ENCODE measurements at places on chromosomes 6 and 20. TPM values are rescaled to one million over a fixed set of nuclear protein-coding genes. Genes with fewer than 3 reads are reported as not detected.
A peak's percentile ranks its signal among the peaks of the same experiment; 100 is the strongest.

GPX5 gene
- 0.30 TPM for total RNA-seq

OVOL2 gene
- 0.24 TPM for total RNA-seq

DNA sequence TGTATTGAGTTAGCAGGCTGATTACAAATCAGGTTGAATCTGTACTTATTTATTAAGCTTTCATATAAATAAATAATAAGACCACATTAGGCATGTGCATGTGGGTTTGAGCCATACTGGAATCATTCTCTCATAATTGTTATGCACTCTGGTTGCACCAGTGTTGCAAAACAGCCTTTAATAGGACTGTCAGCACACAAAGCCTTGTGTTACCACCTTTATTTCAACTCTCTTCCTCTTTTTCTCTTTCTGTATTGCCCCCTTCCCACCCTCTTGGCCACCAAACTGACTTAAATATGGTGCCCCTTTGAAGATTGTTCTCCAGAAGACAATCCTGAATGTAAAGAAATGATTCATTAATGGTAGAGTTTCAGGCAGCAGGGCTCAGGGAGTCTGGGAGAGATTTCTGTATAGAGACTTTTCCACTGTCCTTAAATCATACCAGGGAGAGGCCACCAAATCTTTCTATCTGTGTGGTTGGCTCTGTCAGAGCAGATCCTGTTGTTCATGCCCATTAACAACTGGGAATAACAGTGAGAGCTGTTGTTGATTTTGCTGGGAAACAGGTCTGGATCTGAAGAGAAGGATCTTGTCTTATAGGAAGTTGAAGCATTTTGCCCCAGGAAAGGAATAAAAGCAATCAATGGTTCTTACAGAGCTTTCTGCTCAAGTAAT lies 131.6 kb upstream of the SOX4 start:
- DNase-seq = no peak

TTLL9 gene
- total RNA-seq = not detected

- DNase-seq = peak; percentile 63
Observed at GRCh38 chr20:39885975-39886649, 802.9 kb downstream of the MAFB start.

ANGPT4 gene
- total RNA-seq = 0.80 TPM

EBF4 gene
- 24.2 TPM for total RNA-seq

DNA sequence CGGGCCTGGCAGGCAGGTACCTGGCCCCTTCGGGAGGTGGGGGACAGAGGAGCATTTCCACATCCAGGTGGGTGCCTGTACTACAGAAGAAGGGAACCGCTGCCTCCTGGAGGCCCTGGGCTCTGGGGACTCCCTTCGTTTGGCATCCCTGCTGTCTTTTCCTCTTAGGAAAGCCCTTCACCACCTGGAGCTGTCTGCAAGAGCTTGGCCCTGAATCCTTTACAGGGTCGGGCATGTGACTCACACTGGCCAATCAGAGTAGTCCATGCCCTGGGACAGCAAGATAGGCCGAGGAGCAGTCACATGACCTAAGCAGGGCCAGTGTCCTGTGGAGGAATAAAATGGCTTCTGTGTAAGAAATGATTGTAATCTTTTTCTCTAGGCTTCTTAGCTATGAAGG lies 224.9 kb downstream of the ANKRD60 start:
- DNase-seq = no peak

GRCh38 chr6:115894426-115894992 lies 166.2 kb downstream of the FRK start:
- DNase-seq = no peak
